ENCODE measurements at places on chromosomes 13 and 19.

GRCh38 chr13:48318377-48318811 is 14.8 kb downstream of the RB1 start:
- no peak for DNase-seq

GRCh38 chr13:28199089-28199488 is 60.7 kb downstream of the PAN3 start:
- DNase-seq = no peak

GRCh38 chr19:41219924-41220567 is 1.0 kb downstream of the AXL start:
- DNase-seq = peak; percentile 67

- DNase-seq = no peak
These were observed 7.3 kb downstream of the SIRT6 start for GRCh38 chr19:4174895-4175668.

DNA sequence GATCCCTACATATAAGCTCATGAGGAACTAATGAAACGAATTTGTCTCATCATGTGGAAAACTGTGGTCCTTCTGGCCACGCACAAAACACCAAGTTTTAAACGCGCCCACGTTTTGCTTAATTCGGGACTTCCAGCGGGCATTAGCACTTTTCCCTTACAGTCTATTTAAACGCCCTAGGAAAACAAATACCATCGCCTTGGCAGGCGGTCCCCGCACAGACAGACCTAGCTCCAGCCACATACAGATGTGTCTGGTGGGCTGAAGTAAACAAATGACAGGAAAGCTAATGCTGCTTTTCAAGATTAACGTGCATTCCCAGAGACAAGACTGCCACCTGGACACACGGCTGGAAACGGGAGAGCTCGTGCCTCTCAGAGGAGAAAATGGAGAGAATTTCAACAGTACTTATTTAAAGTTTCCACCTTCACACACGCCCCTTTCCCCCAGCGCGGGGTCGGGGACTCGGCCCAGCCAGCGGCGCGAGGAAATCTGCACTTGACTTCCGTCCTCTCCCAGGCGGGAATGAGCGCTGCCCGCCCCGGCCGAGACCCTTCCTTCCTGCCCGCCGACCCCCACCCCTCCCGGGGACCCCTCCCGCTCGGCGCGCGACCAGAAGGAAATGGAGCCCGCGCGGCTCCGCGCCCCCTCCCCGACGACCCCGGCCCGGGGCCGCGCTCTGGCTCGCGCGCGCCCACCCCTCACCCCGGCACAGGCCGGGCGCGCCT is 931 bp downstream of the USP12 start:
- peak; percentile 85 for DNase-seq

GRCh38 chr13:95689582-95689926 is 12.6 kb downstream of the DNAJC3 start:
- no peak for DNase-seq

DNA sequence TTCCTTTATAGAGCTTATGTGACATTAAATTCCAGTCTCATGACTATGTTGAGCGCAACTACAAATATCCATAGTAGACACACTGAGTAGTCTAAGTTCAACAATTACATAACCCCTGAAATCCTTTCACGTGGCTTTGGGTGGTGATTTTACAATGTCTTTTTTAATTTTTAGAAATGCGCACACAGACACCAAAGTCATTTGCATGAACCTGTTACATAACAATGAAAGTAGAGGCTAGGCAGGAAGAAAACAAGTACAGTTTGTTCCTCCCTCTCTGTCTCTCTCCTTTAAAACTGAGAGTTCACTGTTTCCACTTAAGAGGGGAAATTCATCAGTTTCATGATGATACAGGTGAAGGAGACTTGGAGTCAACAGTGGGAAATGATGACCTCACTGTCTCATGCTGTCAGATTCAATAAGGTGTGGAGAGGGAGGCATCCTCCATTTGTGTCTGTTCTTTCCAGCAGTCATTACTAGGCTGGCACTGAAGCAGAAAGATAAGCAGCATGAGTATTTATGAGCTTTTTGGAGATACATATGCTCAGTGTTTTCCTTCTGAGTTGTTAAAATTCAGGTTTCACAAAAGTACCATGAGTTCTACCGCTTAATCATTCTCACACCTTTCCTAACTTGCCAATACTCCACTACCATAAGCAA is 201.8 kb downstream of the LHFPL6 start:
- DNase-seq = no peak

DNA sequence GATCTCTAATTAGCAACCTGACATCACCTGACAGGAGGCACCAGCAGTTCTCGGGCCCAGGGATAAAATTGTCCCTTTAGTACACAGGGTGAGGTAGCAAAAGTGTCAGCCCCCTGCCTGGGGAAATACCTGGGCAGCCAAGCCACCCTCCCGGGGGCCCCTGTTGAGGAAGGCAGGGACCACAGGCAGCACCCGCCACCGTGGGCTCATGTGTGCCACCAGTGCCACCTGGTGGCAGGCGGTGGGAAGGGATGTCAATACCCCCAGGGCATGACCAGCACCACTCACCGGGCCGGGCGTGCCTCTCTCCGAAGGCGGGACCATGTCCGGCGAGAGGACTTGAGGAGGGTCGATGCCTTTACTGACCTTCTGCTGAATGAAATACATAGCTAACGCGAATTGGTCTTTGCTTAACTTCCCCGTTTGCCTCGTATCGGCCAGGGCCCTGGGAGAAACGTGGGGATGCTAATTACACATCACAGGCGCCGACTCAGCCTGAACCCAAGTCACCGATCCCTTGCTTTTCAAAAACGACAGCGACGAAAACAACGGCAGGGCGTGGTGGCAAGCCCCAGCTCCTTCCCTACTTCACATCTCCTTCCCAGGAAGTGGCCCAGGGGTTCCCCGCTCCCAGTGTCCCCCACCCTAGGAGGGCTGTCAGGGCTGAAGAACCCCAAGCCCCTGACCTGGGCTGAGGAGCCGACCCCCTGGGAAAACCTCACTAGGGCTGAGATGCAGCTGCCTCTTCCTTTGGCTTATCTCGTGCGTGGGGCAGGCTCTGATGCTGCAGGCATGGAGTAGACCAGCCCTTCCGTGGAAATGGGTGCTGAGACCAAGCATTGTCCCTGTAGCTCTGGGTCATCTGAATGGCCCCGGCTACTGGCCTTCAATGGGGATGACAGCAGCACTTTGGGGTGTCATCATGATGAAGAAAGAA is 53.8 kb downstream of the EPS15L1 start:
- peak; percentile 94 for DNase-seq

DNA sequence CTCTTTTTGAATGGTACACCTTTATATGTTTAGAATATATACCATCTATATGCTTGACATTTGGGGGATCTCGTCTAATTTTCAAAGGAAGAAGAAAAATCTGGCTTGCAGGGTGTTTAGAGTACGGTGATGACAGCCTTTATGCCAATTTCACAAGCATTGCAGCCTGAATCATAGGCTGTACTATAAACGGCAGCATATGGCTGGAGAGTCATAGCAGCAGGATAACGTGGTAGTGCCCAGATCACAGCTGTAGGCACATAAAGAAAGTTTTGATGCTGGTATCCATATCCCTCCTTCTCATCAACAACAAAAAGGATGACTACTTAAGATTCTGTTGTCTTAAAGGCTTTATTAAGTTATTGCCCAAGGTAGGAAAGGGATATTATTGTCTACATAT is 253.0 kb downstream of the PCDH9 start:
- no peak for DNase-seq

DNA sequence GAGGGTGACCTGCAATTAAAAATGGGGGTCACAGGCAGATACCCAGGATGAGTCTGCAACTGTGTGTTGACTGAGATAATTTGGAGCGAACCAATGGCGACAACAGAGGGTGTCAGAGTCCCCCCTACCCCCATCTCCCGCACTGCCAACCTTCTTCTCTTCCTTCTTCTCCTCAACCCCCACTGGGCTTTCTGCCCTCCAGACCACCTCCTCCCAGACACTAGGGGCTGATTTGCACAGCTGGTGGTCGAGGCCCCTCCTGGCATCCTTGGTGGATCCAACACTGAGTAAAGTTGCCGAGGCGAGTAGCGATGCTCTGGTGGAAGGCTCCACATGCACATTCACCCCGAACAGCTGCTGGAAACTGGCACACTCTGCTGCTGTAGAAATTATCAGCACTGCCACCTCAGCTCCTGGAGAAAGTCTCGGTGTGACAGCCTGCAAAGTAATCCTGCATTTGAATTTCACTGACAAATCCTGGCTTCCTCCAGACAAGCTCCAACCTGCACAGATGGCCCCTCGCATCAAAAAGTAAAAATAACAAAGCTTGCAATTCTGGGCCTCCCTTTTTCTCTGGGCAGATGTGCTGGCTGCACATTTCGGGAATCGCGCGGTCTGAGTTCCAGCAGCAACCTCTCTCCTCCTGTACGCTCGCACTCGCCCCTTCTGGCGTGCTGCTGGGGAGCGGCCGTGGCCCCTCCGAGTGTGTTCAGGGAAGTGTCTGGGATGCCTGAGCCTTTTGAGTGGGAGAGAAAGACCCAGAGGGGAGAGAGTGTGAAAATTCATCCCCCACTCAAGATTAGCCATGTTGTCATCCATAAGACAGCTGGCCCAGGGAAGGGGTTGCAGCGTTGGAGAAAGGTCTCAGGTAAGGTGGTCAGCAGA is 28.5 kb downstream of the CCNE1 start:
- no peak for DNase-seq

DNA sequence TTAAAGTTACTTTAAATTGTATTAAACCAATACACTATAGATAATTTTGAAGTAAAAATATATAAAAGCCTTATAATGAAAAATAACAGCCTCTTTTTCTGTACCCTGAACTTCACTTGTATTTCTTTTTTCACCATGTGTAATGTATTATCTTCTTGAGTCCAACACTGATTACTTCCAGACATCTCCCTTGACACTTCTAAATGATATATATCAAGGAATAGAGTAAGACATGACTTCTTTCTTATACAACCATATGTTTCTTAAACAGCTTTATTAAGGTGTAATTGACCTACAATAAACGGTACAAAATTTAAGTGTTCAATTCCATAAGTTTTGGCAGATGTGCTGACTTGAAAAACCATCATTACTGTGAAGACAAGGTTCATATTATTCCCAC is 531.9 kb downstream of the OLFM4 start:
- no peak for DNase-seq

- no peak for DNase-seq
These were observed 96.6 kb upstream of the FREM2 start for GRCh38 chr13:38590230-38590629.

GRCh38 chr13:35765941-35766340 is 289.5 kb upstream of the MAB21L1 start:
- no peak for DNase-seq

DNA sequence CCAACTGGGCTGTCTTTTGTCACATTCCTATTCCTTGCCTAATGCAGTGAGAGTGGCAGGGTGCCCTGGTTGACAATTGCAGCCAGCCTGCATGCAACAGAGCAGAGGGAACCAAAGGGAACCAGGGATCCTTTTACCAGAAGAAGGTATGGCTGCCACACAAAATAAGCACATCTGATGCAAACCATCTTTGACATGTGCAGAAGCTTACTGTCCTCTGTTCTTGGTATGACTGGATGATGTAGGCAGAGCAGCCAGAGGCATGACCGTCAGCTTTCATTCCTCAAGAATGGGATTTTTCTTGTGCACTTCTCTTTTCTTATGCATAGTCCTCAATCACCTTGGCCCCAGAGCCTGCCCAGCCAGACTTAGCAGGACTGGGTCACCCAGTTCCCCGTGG is 116.1 kb downstream of the UQCRFS1 start:
- no peak for DNase-seq

- DNase-seq = peak; percentile 55
These were observed 10.2 kb downstream of the EPSTI1 start for GRCh38 chr13:42981853-42982252.

GRCh38 chr13:98224557-98224956 is 47.5 kb upstream of the RNF113B start:
- DNase-seq = peak; percentile 51

DNA sequence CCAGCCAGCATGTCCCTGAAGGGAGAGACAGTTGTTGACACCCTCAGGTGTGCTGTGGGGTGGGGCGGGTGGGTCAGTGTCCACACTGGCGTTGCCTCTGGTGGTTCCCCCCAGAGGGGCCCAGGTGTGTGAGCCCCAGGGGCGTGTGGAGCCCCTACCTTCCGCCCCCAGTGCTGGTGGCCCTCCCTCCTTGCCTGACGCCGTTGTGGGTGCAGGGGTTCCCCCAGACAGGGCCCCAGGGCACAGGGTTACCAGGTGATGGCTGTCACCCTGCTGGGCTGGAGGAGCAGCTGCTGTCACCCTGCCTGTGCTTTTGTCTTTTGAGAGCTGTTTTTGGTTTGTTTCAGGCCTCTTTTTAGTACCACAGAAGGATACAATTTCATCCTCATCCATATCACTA is 27.2 kb downstream of the ATP4B start:
- DNase-seq = no peak

GRCh38 chr13:23979361-23980159 is 82.3 kb upstream of the C1QTNF9B start:
- DNase-seq = peak; percentile 87

GRCh38 chr19:2327773-2328400 is 499 bp downstream of the LSM7 start:
- peak; percentile 90 for DNase-seq

DNA sequence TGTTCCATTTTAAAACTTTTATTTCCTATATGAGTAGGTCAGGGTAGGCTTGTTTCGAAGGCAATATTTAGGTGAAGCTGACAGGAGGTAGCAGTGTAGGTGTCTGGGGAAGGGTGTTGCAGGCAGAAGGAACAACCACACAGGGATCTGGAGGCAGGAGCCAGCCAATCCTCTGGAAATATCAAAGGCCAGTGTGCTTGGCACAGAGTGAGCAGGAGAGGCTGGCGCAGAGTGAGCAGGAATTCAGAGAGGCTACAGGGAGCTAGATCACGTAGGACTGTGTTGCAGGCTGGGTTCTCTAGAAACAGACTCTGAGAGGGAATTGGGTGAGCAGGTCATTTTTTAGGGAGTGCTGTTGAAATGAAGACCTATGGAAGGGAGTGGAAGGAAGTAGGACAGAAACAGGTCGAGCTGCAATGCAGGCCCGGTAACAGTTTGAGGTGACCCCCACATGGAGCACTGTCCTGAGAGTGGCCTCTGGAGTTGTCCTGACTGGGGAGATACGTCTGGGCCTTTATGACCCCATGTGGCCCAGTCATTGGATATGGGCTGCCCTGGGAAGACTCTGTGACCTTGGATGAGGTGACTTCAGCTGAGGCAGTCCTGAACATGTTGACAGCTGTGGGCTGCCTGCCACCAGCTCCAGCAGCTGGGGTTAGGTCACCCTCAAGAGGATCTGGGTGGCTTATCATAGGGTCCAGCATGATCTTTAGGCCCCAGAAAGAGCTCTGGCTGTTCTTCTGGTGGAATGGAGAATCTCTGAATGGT is 51.7 kb downstream of the ERCC5 start:
- DNase-seq = no peak

GRCh38 chr13:67515895-67516294 is 285.8 kb upstream of the PCDH9 start:
- DNase-seq = no peak

Measured in endodermal cell (in vitro differentiated cells).